ENCODE measurements at places on chromosomes 1 and 21.

DNA sequence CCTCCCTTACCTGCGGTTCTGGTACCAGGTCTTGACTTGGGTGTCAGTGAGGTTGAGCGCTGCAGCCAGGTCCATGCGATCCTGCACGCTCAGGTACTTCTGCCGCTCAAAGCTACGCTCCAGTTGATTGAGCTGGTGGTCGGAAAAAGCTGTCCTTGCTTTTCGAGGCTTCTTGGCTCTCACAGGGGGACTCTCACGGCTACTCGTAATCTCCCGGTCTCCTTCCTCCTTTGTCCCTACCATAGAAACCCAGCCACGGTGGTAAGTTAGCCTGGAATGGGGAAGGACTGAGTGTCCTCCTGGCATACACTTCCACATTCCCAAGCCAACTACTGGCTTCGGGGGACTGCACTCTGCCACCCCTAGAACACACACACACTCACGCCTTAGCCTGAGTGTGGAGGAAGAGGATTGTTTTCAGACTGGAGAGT is 2.6 kb downstream of the BARHL2 start:
- no peak for DNase-seq

GRCh38 chr1:938088-938683 is 14.5 kb downstream of the SAMD11 start:
- no peak for DNase-seq

DNA sequence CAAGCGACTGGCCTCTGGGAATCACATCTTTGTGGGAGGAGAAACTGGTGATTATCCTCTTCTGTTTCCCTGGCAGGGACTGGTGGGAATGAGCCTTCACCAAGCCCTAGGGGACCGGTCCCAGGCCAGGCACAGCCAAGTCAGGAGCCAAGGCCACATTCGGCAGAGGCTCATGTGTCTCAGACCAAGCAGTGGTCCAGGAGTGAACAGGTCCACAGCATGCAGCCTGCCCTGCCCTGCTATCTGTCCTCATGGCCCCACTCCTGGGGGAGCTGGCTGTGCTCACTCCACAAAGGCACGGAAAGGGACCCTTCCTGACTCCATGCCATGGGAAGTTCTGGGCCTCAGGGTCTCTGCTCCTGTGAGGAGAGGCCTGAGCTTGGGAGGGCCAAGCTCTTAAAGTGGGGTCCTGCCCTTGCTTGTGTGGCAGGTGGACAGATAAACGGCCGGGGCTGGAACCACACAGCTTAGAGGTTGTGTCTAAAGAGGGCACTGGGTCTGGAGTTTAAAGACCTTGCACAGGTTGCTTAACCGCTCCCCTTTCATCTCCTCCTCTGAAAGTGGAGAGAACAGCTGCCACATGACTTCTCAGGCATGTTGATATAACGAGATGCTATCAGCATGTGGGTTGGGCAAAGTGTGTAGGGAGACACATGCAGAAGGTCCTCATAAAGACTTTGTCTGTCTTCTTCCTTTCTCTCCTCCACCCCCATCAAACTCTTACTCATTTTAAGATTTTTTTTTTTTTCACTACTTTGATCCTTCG is 57.5 kb downstream of the CASQ2 start:
- DNase-seq, result no peak

DNA sequence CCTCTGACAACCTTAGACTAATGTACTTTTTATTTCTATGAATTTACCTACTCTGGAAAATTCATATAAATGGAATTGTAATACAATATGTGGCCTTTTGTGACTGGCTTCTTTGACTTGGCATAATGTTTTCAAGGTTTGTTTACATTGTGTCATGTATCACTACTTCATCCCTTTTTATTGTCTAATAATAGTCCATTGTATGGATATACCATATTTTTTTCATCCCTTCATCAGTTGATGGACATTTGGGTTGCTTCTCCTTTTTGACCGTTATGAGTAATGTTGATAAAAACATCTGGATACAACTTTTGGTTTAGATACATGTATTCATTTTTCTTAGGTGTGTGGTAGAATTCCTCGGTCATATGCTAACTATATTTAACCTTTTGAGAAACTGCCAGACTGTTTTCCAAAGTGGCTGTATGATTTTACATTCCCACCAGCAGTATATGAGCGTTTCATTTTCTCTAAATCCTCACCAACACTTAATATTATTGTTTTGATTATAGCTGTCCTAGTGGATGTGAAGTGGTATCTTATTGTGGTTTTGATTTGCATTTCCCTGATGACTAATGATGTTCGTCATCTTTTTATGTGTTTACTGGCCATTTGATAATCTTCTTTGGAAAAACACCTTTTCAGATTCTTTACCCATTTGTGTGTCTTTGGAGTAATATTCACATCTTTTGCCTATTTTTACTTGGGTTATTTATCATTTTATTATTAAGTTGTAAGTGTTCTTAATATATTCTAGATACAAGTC is 3.5 kb downstream of the RO60 start:
- no peak for DNase-seq

DNA sequence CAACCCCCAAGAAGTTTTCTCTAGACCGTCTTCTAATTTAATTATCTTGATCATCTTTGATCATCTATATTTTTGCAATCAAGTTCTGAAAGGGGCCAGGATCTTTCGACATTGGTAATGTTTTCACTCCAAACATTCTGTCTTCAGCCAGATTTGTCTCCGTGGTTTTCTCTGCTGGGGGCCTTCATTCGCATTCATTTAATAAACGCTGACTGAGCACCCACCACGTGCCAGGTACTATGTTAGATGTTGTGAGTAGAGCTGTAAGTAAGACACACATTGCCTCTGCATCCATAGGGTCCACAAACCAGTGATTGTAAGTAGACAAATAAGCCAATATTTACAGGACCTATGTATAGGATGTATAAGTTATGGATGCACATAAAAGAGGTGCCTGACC is 134.5 kb upstream of the MROH9 start:
- DNase-seq, result no peak

- DNase-seq, result no peak
These were observed 9.5 kb downstream of the SIPA1L2 start for GRCh38 chr1:232620356-232620969.

DNA sequence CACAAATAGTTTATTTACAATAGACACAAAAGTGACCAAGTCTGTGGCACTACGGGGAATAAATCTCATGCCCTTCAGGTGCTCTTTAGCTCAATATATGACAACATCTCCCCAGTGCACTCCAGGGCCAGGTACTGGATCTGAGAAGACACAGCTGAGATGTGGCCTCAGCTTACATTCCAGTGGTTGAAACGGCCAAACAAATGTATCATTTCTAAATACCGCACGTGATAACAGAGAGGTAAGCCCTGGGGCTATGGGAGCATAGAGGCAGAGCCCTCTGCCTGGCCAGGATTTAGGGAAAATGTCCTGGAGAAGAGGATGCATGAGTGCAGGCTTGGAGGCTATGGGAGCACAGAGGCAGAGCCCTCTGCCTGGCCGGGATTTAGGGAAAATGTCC is 630.5 kb downstream of the SMYD3 start:
- no peak for DNase-seq

DNA sequence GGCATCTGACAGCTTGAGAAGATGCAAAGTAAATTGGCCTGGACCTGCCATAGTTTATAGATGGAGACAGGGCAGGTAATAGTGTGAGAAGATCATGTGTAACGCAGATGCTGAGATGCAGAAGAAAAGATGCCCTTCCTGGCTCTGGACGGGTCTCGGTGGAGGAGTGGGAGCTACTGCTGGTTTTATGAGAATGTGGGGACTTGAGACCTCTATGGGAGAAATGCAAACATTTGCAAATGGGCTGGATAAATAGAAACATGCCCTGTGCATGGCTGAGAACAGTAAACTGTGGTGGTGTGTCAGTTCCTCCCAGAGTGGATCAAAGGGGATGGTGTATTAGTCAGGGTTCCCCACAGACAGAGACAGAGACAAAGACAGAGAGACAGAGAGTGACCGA is 21.9 kb downstream of the UBASH3A start:
- no peak for DNase-seq

DNA sequence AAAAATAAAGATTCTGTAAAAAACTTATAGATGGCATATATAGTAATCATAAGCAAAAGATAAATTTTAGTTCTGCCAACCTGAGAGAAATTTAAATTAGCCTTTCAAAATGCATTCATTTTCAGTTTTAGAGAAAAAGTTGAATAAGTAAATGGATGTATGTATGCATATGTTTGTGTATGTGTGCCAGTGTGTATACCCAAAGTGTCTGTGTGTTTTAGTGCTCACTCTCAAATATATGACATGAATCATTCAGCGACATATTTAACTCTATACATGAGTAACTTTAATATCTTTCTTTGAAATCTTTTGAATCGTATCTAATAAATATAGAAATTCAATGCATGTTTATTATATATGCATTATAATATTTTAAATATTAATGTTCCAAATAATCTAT is 274.5 kb downstream of the SRGAP2C start:
- no peak for DNase-seq

DNA sequence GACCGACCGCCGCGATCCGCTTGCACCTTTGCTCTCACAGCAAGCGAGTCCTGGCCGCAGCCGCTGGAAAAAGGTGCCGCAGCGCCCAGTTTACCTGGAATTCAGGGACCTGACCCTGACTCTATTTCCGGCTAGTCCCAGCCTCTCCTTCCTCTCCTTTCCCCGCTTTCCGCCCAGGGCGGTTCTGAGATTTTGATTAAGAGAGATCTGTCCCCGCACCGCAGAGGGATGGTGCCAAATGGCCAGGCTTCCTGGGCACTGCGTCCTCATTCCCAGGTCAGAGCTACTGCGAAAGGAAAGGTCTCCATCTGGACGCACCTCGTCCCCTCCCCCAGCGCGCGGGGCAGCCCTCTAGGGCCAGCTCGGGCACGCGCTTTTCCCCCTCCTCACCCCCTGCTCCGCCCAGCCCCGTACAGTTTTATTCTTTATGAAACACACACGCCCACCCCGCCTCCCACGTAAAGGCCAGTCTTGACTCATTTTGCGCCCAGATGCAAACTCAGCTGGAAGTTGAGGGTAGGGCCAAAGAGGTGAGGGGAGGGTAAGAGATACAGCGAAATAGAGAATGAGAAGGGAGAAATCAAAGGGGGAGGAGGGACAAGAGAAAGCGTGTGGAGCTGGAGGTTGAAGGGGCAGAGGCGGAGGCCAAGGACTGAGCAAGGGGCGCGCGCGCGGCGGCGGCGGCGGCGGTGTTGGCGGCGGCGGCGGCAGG is 411.8 kb upstream of the ESRRG start:
- DNase-seq, result no peak

DNA sequence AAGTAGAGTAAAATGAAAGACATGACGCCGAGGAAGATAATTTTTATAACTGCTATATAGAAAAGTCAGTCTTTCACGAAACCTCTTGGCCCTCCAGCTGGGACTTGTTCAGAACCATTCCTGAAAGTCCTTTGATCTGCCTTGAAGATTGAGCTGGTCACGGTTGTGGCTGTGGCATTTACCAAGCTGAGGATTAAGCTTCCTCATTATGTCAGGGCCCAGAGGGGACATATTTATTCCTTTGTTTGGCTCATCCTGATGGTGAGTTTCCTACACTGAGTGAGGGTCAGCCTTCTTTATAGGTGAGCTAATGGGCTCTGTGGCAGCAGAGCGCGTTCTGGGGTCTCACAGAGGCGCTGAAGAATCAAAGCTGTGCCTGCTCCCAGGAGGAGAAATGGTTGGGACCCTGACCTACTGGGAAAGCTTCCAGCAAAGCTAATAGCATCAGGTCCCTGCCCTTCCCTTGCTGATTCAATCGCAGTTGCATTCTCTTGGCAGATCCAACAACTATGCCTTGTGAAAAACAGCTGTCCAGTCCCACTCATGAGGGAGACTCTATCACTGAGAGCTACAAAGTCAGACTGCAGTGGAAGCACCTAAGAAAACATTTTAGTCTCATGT is 43.2 kb upstream of the PBX1 start:
- DNase-seq, result no peak

GRCh38 chr1:236829085-236829484 is 34.0 kb downstream of the MTR start:
- no peak for DNase-seq

DNA sequence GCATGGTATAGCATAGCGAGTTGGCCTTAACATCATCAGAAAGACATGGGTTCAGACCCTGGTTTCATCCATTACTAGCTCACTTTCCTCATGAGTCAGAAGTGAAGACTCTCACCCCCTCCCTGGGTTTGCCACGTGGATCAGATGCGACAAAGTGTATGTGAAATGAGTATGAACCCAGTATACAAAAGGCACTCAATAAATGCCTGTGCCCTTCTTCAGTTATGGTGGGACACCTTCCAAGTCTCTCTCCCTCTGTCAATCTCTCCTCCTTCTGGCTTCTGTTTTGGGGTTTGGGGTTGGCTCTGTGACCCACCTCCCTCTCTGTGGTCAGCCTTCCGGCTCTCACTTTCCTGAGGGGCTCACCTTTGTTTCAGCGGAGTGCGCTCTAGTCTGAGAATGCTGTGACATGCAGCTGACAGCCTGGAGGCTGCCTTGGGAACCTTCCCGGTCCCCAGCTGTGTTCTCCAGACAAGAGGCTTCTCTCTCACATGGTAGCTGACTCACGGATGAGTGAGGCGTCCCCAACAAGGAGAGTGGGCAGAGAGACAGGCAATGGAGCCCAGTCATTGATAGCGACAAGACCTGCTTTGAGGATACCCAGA is 155.0 kb upstream of the EDN2 start:
- DNase-seq, result peak; percentile 47

DNA sequence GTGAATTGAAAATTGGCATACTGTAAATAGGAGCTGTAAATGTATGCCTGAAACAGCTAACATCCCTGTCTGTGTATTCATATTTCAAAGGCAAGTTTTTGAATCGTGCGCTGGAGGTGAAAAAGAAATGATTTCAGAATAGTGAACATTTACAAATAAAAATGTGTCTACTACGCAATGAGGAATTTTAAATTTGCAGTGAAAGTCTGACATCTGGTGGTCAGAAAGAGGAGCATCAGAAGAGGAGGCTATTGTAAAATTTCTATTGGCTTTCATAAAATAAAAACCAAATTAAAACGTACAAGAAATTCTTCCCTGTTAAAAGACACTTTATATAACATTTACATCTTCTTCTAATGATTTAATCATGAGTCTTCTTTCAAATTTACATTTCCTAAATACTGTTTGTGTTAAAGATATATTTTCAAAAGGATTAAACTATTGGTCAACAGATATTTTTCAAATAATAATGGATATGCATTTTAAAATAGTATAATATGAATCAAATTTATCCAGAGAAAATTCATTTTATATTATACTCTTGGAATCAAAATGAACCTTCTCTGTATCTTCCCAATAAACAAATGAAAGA is 113.7 kb upstream of the RRP15 start:
- DNase-seq, result no peak

- DNase-seq, result no peak
These were observed 102.3 kb downstream of the LACTBL1 start for GRCh38 chr1:22870201-22870871.

- DNase-seq, result no peak
These were observed 44.7 kb downstream of the ABCG1 start for GRCh38 chr21:42263591-42264131.

GRCh38 chr1:224635356-224635755 is 19.2 kb downstream of the CNIH3 start:
- DNase-seq, result no peak

GRCh38 chr1:197356723-197357533 is 88.9 kb downstream of the CRB1 start:
- DNase-seq, result no peak

- DNase-seq, result no peak
These were observed 56.6 kb downstream of the RYR2 start for GRCh38 chr1:237098541-237098940.

All from stimulated activated CD4-positive, alpha-beta T cell treated with anti-CD3 and anti-CD28 coated beads, Interleukin-12 subunit alpha, Interleukin-12 subunit beta, amount 100 ng/mL, for 48 hours (primary cell).